ENCODE measurements at places on chromosomes 3 and 15.

GRCh38 chr15:98174841-98175240 lies 214.3 kb downstream of the ARRDC4 start:
- no peak for DNase-seq

DNA sequence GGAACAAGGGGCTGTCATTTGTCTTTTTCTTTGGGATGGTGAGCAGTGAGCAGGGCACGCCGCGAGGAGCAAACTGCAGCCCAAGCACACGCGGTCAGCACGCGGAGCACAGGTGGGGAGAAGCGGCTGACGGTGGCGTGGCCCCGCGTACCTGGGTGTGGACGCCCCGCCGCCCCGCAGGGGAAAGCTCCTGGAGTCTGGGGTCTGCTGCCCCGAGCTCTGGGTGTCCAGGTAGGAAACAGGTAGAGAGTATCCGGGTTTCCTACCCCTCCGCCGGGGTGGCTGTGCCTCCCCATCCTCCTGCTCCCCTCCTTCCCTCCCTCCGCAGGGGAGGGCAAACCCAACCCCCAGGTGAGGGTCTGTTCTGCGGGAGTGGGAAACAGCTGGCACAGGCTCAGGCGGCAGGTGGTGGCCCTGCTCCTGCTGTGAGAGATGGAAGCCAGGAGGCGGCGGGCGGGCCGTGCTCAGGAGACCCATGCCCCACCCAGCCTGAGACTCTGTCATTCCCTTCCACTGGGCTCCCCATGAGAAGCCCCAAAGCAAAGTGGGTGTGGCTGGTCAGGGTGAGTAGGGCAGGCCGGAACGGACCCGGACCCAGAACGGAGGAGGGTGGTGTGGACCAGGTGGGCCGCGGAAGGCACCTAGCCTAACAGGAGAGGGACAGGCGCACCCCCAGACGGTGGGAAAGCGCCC lies 56.9 kb upstream of the CGNL1 start:
- DNase-seq, result no peak

- DNase-seq, result no peak
Observed at GRCh38 chr15:100250176-100250800, 91.5 kb downstream of the ADAMTS17 start.

DNA sequence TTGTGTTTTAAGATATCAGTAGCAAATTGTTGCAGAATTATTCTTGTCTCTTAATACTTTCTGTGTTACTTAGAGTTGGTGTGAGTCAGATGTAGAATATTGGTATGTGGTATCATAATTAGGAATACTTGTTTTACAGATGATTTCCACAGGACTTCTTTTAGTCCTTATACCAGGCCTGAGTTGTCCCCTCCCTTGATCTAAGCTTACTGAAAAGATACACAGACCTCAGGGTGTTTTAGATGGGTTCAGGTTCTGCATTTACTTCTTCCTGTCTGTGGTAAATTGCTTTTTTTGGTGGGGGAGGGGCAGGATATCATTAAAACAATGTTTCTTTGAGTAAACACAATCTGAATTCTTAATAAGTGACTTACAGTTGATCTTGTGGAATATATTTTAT lies 14.2 kb downstream of the DZIP3 start:
- no peak for DNase-seq

- DNase-seq, result no peak
Observed at GRCh38 chr3:9770276-9770812, 597 bp upstream of the CAMK1 start.

DNA sequence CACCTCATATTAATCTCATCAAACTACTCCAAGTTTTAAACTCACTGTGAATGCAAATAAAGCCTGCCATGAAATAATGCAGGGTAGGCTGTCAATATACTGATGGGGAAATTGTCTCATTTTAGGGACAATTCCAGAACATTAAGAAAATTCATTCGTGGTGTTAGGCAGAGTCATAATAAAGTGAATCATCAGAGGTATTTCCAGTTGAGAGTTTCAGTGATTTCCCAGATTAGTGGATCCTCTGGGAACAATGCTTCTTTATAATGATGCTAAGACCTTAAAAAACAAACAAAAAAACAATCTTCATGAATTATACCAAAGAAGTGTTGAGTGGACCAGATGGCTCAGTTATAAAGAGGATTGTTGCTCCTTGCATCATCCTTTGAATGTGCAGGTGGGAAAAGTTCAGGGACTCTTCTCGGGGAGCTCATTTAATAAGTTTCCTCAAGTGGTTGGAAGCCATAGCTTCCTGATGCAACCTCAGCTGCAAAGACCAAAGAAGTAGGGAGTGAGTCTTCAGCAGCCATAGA lies 360.9 kb upstream of the TRIM42 start:
- no peak for DNase-seq

DNA sequence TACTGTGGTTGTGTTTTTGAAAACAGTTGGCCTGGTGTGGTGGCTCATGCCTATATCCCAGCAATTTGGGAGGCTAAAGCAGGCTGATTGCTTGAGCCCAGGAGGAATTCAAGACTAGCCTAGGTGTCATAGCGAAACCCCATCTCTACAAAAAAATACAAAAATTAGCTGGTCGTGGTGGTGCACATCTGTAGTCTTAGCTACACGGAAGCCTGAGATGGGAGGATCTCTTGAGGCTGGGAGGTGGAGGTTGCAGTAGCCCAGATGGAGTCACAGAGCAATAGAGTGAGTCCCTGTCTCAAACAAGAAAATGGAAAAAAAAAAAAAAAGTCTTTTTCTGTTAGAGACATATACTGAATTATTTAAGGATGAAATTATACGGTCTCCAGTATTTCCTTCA lies 14.7 kb upstream of the LRRFIP2 start:
- DNase-seq, result no peak

DNA sequence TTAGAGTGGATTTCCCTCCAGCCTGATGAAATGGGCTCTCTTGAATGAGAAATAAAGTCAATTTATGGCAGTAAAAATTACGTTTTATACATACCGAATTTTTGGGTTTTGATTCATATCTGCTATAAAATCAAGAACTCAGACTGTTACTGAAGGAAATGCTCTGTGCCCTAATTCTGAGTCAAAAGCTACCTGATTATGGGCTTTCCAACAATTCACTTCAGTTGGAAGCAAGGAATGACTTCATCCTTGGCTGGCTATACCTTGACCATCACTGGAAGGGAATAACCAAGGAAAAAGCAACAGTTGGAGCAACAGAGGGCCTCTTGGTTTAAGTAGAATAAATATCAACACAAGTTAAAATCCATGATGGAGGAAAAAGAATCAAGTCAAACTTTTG lies 88.6 kb downstream of the ZNF385D start:
- no peak for DNase-seq

GRCh38 chr3:100175637-100176280 lies 61.5 kb upstream of the FILIP1L start:
- DNase-seq, result no peak

- DNase-seq, result no peak
Observed at GRCh38 chr3:59386165-59386564, 336.3 kb upstream of the CFAP20DC start.

- no peak for DNase-seq
Observed at GRCh38 chr15:28023933-28024888, 74.9 kb downstream of the OCA2 start.

DNA sequence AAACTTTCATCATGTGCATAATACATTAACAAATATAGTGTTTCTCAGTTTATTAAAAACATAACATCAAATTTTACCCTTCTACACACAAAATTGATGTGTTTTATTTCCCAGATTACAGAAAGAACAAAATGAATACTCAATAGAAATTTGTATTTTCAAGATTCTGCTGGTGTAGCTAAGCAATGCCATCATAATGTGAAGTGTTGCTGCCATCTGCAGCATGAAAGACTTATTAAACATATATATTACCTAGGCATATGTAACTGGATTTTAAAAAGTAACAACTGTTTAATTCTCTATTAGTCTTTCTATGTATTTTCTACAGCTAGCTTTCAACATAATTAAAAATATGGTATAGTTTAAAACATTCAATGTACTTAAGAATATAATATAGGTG lies 27.5 kb downstream of the PLSCR5 start:
- no peak for DNase-seq

GRCh38 chr3:160133757-160134156 lies 91.5 kb upstream of the C3orf80 start:
- peak; percentile 63 for DNase-seq

- DNase-seq, result no peak
Observed at GRCh38 chr15:64461721-64462162, 1.4 kb downstream of the ZNF609 start.

- peak; percentile 15 for DNase-seq
Observed at GRCh38 chr3:102123590-102124190, 274.4 kb downstream of the NFKBIZ start.

- DNase-seq, result no peak
Observed at GRCh38 chr3:71896751-71897150, 111.8 kb upstream of the PROK2 start.

DNA sequence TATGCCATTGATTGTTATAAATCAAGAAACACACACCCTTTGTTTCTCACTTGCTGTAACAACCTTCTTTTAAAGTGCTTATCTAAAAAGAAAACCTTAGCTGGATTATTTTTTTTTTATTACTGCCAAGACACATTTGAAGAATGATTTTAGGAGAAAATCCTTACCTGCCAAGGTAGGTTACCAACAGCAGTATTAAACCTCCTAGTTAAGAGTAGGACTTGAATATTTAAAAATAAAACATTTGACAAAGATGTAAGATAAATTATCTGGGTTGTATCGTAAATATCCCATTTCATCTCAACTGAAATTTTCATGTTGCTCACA lies 192.1 kb downstream of the PDZRN3 start:
- no peak for DNase-seq

DNA sequence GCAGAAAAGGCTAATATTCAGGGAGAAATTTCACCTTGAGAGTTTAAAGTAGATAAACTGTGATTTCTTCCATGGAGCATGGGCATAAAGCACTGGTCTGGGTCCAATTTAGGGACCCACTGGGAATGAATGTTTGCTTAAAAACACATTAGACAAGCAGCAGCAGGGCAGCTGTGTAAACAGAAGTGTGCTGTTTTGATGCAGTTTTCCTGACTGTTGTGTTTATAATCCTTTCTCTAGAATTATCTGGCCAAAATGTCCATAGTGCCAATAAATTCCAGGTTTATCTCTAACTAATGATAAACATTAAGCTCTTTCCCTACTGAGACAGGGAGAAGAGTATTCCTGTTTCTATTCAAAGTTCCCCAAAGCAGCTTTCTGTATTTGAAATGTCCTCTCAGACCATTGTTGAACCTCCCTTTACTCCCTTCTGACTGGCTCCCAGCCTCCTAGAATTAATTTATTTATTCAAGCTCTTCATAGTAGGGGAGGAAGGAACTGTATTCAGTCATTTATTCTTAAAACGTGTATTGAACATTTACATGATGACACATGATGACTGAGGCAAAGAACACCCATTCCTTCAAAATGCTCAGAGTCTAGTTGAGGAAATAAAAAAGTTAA lies 7.0 kb upstream of the TM4SF18 start:
- no peak for DNase-seq

GRCh38 chr3:183312433-183312832 lies 59.4 kb downstream of the B3GNT5 start:
- DNase-seq, result no peak

- DNase-seq, result no peak
Observed at GRCh38 chr3:14853271-14853951, 34.6 kb downstream of the FGD5 start.

GRCh38 chr3:57064572-57064971 lies 4.1 kb downstream of the SPATA12 start:
- DNase-seq, result no peak

- no peak for DNase-seq
Observed at GRCh38 chr3:126537730-126538281, 13.9 kb downstream of the CHST13 start.

GRCh38 chr15:45161666-45162065 lies 26.1 kb downstream of the SHF start:
- no peak for DNase-seq

DNA sequence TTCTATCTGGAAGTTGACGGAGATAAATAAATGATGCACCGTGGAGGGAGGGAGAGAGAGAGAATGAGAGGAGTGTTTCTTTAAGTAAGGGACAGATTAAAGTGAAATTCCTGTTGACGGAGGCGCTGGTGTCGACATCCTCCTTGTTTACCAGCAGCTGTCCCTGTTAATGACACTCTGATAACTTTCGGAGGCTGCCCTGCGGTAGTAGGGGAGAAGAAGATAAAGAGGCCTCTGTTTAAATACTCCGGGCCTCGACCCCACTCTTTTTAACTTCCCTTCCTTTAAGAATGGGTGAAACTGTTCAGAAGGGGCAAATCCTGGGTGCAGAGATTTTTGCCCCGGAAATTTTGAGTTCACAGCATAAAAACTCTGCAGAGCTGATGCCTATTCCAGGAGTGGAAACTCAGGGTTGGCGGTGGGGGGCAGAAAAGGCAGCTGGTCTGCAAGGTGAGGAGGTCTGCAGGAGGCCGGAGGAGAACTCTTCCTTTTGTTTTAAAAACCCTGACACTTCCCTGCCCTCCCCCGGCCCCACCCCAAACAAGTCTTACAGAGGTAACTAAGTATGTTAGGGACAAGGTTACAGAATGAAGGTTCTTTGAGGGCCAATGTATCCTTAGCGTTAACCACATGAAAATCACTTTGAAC lies 276.6 kb upstream of the NR2F2 start:
- DNase-seq, result no peak

DNA sequence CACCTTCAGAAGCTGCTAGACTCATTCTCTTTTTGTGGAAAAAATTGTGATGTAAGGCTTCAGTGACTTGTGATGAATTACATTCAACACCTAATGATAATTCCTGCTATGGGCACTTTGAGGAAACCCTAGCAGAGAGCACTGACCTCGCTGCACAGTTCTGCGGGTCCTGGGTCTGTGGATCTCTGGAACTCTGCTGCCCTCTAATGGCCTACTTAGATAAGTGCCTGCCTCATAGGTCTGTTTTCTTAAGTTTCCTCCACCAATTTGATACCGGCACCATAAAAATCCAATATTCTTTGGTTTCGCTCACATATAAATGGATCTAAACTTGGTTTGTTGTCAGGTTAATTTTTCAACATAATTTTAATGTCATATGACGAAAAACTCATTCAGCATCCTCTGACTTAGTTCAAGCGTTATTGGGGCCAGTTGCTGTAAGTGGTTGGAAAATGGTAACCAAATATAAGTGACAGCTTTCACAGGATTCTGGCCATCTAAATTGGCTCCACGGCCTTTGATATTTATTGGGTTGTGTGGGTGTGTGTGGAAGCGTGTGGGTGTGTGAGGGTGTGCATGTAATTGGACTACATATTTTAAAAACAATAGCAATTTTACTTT lies 10.4 kb downstream of the SLITRK3 start:
- no peak for DNase-seq

DNA sequence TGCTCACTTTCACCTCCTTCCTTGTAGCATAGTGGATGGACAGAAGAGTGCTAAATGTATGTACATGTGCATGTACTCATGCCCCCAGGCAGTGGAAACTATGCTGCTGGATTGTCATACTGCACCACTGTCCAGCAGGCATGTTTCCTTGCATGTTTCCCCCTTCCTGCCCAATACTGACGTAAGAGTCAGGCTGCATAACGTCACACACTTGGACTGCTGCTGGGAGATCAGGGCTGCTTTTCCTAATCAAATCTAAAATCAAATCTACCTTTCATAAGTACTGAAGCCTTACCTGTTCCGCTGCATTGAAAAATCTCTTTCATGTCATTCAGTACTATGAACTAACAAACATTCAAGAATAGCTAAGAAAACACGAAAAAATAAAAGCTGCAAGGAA lies 67.9 kb upstream of the ROBO1 start:
- no peak for DNase-seq

GRCh38 chr3:189398656-189399055 lies 226.9 kb downstream of the TPRG1 start:
- DNase-seq, result no peak
